ENCODE measurements at places on chromosomes 1 and 21.

DNA sequence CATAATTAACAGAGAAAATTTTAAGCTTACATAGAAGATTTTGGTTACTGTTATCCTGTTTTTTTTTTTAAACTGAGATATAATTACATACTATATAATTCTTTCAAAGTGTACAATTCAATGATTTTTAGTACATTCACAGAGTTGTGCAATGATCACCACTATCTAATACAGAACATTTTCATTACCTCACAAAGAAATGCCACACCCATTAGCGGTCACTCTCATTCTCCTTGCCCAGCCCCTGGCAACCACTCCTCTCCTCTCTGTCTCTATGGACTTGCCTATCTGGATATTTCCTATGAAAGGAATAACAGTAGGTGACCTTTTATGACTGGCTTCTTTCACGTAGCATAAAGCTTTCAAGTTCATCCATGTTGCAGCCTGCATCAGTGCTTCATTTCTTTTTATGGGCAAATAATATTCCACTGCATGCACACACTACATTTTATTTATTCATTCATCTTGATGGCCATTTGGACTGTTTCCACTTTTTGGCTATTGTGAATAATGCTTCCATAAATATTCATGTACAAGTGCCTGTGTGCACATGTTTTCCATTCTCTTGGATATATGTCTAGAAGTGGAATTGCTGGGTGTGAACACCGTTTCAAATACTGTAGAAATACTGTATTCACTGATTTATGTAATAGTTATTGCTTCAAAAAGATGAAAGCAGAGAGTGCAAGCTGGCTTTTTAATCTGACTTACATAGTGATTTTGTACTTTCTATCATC is 26.5 kb downstream of the TAF5L start:
- DNase-seq = no peak

GRCh38 chr1:18630511-18631495 is at the start of gene PAX7:
PAX7 (plus strand) TSS chr1:18630846; CDS start chr1:18631604, 758 bp downstream.
- DNase-seq = peak; percentile 38

GRCh38 chr21:34630536-34631143 is 15.7 kb upstream of the RCAN1 start:
- DNase-seq = peak; percentile 80

DNA sequence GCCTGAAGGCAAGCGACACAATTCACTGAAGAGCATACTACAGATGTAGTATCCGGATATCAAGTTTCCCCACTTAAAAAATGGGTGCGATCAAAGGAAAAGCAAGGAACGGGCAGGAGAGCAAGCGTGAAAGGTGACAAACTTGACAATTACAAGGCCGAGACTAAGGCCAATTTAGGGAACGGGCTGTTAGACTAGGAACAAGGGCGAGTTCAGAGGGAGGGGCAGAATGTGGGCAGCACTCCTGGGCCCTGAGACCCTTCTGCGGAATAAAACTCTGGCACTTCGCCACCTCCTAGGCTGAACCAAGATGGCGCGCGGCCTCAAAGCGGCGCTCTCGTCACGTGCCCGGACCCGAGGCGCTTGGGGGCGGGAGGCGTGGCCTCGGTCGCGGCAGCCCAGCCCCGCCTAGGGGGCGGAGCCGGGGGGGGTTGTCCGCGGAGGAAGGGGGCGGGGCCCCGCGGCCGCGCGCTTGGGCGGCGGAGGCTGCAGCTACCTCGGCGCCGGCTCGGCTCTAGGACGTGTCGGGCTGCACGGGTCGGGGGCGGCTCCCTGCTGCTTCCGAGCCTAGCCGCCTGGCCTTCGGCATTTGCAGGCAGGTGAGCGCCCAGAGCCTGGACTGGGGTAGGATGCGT is at the start of gene PPFIA4:
Gene PPFIA4 (plus strand): TSS at position 461 of the 635 bp plus-strand sequence. CDS start 12,518 bp downstream, outside the sequence.
- DNase-seq = peak; percentile 99

- DNase-seq = no peak
Observed at GRCh38 chr1:218779341-218780100, 394.2 kb upstream of the LYPLAL1 start.

GRCh38 chr1:41144285-41144684 is 97.8 kb downstream of the SCMH1 start:
- DNase-seq = no peak

- no peak for DNase-seq
Observed at GRCh38 chr1:242242983-242243382, 244.1 kb upstream of the MAP1LC3C start.

DNA sequence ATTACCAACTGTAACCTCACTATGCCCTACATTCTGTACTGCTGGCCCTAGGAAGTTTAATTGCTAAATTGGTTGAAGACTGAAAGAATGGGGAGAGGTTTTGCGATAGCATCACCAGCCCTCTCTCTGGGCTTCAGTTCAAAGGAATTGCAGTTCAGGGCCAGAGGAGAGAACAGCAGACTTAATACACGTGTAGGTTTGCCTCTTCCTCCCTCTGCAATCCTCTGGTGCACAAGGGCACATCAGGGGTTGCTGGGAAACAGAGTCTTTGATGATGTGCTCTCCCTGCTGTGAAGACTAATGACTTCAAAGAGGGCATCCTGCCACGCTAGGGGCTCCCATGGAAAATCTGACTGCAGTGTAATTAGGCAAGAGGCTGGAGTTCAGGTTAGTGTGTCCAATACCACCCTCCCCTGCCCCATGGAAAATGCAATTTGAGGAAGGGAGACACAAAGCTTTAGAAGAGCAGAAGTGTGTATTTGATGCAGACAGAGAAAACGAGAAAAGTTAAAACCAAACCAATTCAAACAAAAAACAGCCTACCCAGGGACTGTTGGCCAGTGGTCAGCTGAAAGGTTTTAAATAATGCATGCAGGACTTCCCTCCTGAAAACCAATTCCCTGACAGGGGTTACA is 167.9 kb downstream of the ASTN1 start:
- DNase-seq = no peak

- DNase-seq = no peak
Observed at GRCh38 chr1:177289532-177289931, 118.8 kb downstream of the BRINP2 start.

DNA sequence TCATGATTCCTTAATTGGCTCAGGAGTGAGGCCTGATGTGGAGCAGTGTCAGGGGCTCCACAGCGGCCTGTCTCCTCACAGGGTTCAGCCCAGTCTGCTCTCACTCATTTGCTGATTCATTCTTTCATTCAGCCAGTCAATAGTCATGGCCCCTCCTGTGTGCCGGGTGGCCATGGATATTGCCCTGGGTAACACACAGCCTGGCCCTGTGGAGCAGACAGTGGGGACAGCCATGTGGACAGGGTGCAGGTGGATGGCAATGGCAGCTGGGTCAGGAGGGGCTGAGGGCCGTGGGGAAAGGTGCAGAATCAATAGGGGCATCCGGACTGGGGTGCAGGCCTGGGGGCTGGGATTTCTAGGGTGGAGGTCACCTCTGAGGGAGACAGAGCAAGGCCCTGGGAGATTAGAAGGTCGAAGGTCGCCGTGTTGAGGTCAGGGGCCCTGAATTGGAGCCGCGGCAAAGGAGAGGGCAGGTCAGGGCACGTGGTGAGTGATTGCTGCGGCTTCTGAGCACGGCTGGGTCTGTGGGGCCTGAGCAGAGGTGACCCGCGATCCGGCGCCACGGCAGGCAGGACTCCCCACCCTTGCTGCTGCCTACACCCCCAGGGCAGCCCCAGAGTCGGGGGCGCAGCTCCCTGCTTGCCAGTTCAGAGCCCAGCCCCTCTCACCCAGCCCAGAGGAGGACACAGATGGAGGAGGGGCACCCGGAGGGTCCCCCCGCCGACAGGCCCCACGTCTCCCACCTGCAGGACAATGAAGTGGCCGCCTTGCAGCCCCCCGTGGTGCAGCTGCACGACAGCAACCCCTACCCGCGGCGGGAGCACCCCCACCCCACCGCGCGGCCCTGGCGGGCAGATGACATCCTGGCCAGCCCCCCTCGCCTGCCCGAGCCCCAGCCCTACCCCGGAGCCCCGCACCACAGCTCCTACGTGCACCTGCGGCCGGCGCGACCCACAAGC is 33.4 kb downstream of the SLC19A1 start:
- DNase-seq = no peak

DNA sequence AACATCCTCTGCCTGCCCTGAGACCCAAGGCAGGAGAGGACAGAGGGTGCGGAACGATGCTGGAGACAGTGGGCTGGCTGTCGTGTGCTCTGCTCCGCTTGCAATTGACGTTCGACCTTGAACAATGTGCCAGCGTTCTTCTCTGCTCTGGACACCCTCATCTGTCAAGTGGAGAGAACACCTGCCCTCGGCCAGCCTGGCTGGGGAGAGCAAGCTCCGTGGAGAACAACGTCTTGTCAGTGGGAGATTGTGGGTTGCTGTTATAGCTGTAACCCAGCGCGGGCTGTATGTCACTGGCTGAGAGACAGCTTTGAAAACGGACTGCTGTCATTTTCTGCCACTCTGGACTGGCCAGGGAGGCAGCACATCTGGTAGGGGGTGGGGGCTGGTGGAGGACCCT is 14.7 kb downstream of the KIAA1614 start:
- DNase-seq = no peak

DNA sequence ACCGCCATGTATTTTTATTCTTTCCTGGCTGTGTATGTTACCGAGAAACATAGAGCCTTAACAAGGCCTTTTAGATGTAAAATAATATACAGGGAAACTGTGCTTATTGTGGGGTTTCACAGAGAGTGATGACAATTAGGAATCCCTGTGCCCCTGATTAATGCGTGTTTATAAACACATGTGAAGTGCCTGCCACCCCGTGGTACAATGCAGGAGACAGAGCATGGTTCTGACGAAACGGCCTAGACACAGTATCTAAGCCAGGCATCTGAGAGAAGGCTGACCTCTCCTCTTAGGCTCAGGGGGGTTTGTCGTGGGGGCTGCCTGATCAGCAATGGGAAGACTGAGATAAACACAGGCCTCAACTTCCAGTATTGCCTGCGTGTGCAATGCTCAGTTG is 200.0 kb downstream of the AJAP1 start:
- no peak for DNase-seq

- DNase-seq = no peak
Observed at GRCh38 chr1:84152649-84153056, 8.6 kb downstream of the PRKACB start.

GRCh38 chr1:17551755-17552234 is 12.3 kb downstream of the ARHGEF10L start:
- DNase-seq = peak; percentile 72

GRCh38 chr1:237500566-237500965 is 390.2 kb downstream of the ZP4 start:
- no peak for DNase-seq

GRCh38 chr1:155623357-155623756 is 13.3 kb downstream of the MSTO1 start:
- DNase-seq = no peak

- DNase-seq = no peak
Observed at GRCh38 chr1:222104694-222105392, 363.0 kb upstream of the DUSP10 start.

DNA sequence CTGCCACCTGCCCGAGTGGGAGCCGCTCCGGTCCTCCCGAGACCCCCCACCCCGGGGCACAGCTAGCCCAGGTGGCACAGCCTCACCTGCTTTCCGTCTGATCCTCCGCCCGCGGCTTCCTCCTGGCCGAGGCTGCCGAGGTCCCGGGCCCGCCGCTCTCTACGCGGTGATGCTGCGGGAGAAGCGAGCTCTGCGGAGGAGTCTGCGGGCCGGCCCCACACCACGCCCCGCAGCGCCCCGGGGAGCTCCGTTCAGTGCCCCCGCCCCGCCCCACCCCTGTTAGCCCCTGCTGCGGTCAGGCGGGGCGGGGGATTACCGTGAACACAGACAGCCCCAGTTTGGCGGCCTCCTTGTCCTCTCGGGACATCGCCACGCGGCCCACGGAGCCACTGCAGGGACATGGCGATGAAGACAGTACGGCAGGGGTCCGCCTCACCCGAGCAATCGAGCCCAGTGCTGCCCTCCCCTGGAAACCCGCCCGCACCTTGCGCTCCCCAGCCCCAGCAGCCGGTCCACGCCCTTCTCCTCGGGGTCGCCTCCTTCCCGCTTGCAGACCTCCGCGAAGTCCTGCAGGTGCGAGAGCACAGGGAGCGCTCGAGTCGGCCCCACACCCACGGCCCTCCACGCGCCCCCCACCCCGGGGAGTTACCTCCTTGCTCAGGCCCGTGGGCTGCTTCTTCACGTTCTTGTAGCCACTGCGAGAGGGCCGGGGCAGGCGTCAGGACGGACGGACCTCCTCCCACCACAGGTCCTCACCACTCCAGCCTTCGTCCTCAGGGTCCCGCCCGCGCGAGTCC is 933 bp downstream of the C1orf35 start:
- DNase-seq = peak; percentile 53

DNA sequence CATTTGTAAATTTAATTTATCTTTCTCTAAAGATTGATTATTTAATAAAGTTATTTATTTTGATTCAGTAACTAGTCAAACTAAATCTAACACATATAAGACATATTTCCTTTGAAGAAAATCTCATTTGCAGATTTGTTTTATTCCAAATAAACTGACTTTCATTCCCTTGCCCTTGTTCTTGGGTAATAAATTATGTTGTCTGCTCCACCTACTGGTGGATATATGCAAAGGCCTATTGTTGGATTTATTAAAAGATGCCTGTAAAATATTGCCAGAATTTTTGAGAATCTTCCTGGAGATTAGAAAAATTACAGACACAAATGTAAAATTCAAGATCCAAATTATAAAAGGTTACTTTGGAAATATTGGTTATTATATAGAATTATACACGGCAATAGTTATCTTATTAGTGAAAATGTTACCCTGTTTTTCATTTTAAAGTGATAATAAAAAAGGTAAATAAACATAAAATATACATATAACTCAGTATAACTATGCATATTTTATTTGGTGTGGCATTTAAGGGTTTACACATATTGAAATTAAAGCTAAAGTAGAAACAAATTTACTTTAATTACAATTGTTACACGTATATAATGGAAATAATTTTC is 116.1 kb downstream of the SPATA17 start:
- DNase-seq = peak; percentile 21

DNA sequence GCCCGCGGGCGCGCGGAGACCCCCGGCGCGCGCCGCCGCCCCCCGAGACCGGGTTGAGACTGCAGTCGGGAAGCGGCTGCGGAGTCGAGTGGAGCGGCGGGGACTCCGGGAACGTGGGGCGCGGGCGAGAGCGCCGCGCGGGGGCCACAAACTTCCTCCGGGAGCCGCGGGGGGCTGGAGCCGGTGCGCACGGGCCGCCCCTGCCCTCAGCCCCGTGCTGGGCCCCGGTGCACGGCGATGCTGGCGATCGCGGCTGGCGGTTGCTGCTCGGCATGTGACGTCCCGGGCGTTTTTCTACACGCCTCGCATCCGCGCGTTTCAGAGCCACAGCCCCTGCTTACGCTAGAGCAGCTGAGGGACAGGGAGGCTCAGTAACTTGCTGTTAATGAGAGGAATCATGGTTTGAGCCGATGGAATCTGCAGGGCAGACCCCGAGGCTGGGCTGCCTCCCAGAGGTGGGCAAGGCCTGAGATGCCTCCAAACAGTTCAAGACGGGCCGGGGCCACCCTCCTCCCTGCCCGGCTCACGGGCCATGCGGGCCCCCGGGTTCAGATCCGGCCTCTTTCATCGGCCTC is 520 bp downstream of the TMEM201 start:
- peak; percentile 51 for DNase-seq

- DNase-seq = no peak
Observed at GRCh38 chr1:18761948-18762840, 97.3 kb downstream of the TAS1R2 start.

DNA sequence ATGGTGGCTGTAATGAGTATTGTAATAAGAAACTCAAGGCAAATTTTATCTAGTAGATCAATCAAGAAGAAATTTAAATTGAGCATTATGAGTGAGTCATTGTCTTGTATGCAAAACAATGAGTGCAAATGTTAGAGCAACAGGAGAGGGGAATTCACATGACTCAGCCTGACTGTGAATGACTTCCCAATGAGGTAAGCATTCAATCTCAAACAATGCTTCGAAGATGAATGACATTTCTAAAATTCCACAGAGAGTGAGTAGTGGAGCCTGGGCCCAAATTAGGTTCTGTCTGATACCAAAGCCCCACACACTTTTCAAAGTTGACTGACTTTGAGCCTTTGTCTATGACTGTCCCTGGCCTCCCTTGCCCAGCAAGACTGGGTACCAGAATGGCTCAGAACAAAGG is 738.0 kb downstream of the PTPRU start:
- peak; percentile 52 for DNase-seq
